ENCODE measurements at places on chromosomes 1 and 21.

GRCh38 chr1:47382399-47382983, 33.6 kb upstream of the FOXE3 start:
- DNase-seq = no peak

GRCh38 chr1:24055681-24056080, 56.3 kb downstream of the MYOM3 start:
- no peak for DNase-seq

- no peak for DNase-seq
Measured at GRCh38 chr1:92936865-92937264, 24.4 kb downstream of the DIPK1A start.

DNA sequence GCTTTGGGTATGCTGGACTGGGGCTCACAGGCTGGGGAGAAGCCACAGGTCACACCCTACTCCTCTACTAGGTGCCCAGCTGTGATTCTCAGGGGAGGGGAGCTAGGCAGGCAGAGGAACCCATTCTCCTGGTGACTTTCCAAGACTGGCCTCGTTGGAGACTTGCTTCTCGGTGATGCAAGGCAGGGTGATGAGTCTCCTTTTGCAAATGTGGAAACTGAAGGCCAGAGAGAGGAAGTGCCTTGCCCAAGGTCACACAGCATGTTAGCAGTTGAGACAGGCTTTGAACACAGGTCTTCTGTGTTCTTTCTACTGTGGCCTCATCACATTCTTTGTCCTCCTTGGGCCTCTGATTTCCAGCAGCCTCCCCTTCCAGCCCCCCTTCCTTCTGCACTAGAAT, 20.5 kb upstream of the C1QA start:
- no peak for DNase-seq

DNA sequence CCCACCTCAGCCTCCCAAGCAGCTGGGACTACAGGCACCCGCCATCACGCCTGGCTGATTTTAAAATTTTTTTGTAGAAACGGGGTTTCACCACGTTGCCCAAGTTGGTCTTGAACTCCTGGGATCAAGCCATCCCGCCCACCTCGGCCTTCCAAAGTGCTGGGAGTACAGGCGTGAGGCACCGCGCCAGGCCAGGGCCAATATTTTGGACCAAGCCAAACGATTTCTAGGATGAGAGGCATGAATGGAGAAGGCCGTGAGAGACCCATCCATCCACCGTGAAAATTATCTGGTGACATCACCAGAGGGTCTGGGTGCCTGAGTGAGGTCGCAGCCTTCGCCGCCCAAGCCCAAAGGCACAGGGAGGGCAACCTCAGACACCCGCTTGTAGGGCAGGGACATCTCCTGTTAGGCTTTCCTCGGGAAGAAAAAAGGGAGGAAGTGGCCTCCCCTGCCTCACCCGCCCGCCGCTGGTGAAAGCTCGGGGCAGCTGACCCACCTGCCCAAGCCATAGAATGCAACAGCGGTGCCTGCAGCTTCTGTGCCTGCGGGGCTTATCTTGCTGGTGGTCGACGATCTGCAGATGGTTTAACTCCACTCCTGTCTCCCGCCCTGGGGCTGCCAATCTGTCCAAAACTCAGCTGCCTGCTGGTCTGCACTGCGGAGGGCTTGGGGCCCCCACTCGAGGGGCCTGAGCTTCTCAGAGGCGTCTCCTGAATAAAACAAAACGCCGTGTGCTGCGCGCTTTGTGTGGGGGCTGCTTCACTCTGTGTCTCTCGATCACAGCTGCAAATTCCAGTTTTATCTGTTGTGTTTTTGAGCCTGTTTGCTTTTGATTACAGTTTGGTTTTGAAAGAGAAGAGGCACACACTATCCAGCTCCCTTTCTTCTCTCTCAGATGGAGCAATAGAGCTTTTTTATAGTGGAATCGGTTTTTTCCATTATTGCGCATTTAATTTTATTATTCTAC, 85.8 kb downstream of the MRPS6 start:
- DNase-seq = no peak

GRCh38 chr1:50047916-50048694, 24.4 kb upstream of the AGBL4 start:
- DNase-seq = no peak

DNA sequence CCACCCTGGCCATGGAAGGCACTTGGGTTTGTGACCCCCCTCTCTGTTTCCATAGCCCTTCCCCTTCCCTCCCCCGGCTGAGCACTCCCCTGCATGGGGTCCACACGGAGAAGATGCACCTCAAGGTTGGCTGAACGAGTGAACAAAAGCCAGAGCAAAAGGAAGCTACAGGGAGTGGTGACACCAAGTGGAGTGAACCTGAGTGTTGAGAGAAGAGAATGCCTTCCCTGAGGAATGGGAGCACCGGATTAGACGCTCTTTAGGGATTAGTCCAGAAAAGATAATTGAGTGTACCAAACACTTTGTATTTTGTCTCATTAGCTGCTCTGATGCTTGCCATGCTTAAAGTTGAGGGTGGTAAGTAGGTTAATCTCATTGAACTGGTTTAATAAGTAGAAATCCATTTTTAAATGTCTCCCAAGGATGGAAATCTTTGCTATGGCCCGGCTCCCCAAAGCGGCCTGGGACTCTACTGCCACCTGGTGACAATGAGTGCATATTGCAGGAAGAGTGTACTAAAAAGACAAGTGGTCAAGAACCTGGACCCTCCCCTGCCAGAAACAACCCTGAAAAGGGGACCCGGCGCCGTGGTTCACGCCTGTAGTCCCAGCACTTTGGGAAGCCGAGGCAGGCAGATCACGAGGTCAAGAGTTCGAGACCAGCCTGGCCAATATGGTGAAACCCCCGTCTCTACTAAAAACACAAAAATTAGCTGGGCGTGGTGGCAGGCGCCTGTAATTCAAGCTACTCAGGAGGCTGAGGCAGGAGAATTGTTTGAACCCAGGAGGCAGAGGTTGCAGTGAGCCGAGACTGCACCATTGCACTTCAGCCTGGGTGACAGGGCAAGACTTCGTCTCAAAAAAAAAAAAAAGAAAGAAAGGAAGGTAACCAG, 150.6 kb upstream of the ZC3H12A start:
- no peak for DNase-seq

DNA sequence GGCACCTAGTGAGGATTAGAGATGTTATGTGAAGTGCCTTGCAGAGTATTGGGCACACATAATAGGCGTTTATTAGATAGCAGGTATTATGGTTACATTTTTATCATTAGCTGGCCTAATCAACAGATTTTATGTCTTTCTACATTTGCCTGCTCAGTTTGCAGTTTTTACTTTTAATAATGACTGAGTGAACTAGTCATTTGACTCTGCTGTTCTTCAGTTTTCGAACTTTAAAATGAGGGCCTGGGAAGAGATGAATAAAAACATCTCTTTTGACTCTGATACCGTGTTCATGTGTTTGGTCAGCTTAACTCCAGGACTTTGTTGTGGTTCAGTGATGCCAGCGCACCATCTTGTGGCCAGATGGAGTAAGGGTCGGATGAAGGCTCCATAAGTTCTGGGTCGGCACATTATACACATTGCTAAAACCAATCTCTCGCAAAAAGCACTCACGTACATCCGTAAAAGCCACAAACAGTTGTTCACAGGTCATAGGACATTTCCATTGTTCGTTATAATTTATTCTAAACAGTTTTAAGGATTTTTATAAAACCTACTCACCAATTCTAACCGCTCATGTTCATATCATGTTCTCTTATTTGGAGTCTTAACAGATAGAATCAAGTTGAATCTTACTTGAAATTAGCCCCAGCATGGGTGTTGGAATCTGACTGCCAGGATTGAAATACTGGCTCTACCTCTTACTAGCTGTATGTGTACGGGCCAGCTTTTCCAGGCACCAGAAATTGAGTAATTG, 78.4 kb upstream of the GPR88 start:
- DNase-seq = peak; percentile 78

DNA sequence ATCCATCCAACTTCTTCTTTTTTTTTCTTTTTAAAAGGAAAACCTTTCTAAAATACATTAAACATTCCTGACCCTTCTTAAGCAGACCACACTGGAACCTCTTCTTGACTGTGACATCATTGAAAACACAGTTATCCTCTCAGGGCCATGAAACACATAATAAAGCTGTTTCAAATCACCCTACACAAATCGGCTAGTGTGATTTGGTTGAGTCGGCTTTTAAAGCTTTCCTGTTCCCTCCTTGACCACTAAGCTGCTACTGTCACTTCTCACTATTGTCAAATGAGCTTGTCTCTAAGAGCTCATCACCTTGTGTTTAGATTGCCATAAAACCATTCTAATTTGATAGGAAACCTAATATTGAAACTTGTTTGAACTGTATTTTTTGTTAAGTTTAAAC, 5.9 kb downstream of the USP24 start:
- no peak for DNase-seq

- no peak for DNase-seq
Measured at GRCh38 chr1:65606426-65606825, 186.0 kb downstream of the LEPR start.

- DNase-seq = no peak
Measured at GRCh38 chr21:35086357-35086756, 37.3 kb upstream of the RUNX1 start.

DNA sequence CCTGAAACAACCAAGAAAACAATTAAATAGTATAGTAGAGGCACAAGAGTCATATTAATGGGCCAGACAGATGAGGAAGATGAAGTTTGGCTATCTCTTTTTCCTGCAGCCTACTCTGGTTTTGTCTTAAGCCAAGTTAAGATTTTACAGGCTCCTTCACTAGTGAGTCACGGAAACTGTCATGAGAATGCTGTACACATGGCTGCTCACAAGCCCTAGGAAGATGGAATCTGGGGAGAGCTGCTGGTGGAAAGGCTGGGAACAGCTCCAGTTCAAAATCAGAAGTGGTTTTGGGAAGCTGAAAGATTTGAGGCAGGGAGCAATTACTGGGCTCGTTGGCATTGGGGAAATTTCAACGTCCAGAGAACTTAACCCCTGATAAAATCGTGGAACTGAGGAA, 46.4 kb upstream of the S1PR1 start:
- no peak for DNase-seq

GRCh38 chr1:233412812-233413211, 85.3 kb downstream of the MAP3K21 start:
- DNase-seq = no peak

GRCh38 chr1:3584915-3585314, 26.4 kb downstream of the MEGF6 start:
- DNase-seq = peak; percentile 45

DNA sequence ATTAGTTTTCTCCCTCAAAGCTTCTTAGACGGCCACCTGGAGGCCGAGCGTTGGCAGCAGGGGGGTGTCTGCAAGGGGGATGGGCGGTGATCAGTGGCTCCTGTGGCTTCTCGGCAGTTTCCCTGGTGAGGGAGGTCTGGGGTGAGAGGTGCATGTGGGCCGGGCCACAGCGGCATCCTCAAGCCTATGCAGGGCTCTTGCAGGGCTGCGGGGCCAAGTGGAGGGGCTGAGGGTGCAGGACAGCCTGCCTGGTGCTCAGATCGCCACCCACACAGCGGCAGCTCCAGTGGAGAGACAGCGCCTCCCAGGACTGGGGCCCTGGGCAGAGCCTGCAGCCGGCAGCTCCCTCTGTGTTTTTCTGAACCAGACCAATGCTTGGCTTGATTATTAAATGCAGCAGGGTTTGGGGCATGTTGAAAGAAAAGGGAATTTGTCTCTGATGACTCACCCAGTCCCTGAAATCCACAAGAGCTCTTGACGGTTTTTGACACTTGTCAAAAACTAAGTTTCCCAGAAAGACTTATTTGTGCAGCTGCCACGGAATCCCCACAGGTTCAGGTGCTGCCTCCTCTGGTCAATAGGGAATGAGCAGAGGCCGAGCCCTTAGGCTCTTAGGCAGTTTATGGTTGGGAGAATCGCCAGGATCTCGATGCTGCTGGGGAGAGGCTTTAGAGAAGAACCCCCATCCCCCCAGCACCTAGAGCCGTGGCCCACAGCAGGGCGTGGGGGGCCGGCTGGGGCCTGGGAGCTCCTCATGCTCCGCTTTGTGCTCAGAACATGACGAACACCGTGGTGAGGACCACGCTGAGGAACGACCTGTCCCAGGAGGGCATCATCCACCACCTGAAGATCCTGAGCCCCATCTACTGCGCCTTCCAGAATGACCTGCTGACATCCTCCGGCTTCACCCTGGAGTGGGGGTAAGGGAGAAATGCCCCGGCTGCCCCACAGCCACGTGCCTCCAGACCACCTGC, 54.7 kb downstream of the UMODL1 start:
- no peak for DNase-seq

GRCh38 chr1:156705918-156706656, 704 bp upstream of the CRABP2 start:
- peak; percentile 75 for DNase-seq

GRCh38 chr1:3136532-3136931, 67.5 kb downstream of the PRDM16 start:
- DNase-seq = no peak

DNA sequence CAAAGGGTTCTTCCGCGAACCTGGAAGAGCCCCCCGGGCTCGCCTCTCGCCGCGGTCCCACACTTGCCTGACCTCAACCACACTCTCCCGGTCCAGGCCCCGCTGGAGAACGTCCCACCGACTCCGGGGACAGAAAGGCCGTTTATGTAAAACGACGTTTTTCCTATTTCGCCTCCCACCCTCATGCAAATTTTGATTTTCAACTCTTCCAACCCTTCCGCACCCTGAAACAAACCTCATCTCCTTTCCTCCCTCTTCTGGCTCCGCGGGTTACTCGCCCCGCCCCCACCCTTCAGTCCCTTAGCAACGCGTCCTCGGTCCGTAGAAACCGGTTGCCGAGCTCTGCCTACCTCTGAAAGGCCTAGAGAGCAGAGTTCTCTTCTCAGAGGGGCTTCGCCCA, at the start of gene C1orf141:
Gene C1orf141 (minus strand): TSS at position 276 of the 400 bp plus-strand sequence. CDS start 7,730 bp downstream, outside the sequence.
- DNase-seq = no peak

GRCh38 chr1:17757426-17757825, 2.3 kb downstream of the ACTL8 start:
- DNase-seq = no peak

DNA sequence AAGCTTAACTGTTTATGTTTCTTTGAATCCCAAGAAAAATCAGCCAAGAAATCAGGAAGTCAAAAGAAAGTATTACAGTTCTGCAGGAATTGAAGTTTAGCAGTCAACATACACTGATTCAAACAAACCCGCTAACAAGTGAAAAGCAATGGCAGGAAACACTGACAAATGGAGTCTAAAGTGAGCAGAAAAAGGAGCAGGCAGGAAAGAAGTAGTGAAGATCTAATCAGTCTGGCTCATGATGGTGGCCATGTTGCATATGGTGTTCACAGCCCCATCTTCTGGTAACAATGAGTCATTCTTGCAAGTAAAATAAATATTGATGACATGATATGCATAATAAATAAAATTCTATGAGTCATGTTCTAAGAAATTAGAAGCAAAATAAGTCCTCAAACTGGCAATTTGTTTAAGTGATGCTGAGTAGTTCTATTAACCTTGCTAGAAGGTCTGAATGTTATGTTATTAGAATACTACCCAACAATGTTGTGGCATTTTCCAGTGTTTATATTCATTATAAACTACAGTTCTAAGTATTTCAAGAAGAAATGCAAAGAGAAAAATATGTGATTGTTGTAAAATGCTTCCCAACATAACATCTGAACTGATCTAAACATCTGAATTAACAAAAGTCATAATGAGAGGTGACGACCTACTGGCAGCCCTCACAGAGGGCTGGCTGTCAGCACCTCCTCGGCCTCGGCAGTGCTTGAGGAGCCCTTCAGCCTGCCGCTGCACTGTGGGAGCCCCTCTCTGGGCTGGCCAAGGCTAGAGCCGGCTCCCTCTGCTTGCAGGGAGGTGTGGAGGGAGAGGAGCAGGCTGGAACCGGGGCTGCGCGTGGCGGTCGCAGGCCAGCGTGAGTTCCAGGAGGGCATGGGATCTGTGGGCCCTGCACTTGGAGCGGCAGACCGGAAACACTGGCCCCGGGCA, 5.7 kb upstream of the ACBD6 start:
- DNase-seq = peak; percentile 7

Data from activated naive CD4-positive, alpha-beta T cell treated with Interleukin-2 at 50 U/mL for 16 hours (primary cell).